ENCODE measurements at places on chromosomes 16 and 17. TPM values are rescaled to one million over a fixed set of nuclear protein-coding genes. Genes with fewer than 3 reads are reported as not detected.

- DNase-seq: no peak
These were observed 128.2 kb downstream of the HS3ST3B1 start for GRCh38 chr17:14429084-14429483.

- no peak for DNase-seq
These were observed 1.1 kb downstream of the SOCS3 start for GRCh38 chr17:78358538-78359320.

DNA sequence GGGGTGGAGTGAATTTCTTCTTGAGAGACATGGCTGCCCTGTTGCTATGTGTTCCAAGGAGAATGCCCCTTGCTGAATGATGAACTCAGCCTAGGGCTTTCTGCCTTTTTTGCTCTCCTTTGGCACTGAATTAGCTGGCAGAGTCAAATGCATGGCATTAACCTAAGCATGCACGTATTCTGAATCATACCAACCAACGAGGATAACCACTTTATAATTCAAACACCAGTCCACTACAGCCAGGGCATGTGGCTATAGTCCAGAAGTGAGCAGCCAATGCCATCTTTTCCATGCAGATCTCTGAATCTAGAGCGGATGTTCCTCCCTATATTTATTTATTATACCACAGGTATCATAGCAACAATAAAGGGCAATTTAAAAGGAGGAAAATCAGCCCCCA, 15.7 kb downstream of the TMIGD1 start:
- DNase-seq: no peak

- DNase-seq: no peak
These were observed 485.7 kb downstream of the HS3ST4 start for GRCh38 chr16:26177438-26177837.

DNA sequence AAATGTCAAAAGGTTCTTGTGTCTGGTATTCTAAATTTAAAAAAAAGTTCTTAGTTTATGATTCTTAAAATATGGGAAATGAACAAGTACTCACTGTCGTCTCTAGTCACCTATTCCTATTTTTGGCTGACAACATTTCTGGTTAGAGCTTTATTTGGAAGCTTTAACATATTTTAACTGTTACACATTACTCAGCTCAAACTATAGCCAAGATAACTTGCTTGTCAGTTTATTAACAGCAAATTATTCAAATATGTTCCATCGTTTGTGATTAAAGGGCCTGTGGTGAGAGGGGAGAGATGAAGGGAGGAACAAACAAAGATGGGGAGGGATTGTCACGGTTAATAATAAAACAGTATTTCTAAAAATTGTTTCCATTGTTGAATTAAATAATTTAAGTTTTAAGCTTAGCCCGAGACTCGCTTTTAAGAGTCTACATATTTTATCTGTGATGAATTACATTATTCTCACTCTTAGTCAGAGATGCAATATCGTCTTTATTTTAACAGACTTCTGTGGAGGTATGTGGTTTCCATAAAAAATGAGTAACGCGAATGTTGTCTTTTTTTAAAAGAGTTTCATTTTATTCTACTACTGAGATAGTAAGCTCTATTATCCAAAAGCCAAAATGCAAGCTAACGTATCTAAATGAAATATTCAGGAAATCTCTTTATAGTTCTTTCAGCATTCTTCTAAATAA, 321.9 kb upstream of the PMFBP1 start:
- DNase-seq: no peak

DNA sequence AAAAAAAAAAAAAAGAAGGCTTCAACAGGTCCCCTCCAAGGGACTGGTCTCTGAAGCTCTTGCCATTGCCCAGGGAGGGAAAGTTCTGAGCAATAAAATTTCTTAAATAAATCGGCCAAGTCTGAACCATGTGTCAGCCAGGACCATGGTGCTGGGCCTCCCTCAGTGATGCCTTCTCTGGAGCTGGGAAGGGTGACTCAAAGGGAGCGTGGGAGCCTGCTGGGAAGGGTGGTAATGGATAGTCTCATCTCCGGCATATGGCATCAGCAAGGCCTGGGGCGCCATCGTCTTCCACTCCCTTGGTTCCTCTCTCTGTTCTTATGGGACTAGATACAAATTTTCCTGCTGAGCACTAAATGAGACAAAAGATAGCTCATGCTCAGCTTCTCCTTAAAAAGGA, 2.3 kb downstream of the VKORC1 start:
- DNase-seq: no peak

DNA sequence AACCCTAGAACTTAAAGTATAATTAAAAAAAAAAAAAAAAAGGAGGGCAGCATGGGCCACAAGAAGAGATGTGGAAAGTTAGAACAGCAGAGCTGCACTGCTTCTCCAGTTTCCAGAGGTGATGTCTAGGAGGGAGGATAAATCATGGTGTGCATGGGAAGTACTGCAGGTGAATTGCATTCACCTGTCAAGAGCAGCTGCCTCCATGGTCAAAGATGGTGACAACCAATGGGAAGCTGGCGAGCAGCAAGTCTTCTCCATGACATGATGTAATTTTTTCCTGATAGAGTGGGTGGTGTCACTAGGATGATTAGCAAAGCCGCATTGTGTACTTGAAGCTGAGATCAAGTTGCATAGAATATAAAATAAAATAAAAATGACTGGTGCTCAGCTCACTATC, 95.6 kb upstream of the HS3ST4 start:
- DNase-seq: no peak

GRCh38 chr16:73389085-73389484, 341.2 kb upstream of the ZFHX3 start:
- DNase-seq: no peak

- no peak for DNase-seq
These were observed 442 bp downstream of the ABCC3 start for GRCh38 chr17:50634915-50635731.

DNA sequence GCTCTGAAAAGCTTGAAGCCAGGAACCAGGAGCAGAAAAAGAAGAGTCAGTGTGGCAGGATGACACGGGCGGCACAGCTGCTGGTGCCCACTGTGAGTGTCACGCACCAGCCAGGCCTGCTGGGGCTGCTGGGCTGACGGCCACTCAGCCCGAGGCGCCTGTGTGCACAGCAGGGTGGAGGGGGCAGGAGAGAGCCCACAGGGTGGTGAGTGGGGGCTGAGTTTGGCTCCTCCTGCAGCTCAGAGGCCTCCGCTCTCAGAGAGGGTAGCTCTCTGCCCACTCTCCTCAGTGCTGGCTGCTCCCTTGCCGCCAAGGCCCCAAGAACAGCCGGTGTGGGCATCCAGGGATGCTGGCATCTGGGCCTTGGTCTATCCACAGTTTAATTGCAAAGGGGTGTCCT, 59.6 kb downstream of the GSG1L start:
- DNase-seq: no peak

DNA sequence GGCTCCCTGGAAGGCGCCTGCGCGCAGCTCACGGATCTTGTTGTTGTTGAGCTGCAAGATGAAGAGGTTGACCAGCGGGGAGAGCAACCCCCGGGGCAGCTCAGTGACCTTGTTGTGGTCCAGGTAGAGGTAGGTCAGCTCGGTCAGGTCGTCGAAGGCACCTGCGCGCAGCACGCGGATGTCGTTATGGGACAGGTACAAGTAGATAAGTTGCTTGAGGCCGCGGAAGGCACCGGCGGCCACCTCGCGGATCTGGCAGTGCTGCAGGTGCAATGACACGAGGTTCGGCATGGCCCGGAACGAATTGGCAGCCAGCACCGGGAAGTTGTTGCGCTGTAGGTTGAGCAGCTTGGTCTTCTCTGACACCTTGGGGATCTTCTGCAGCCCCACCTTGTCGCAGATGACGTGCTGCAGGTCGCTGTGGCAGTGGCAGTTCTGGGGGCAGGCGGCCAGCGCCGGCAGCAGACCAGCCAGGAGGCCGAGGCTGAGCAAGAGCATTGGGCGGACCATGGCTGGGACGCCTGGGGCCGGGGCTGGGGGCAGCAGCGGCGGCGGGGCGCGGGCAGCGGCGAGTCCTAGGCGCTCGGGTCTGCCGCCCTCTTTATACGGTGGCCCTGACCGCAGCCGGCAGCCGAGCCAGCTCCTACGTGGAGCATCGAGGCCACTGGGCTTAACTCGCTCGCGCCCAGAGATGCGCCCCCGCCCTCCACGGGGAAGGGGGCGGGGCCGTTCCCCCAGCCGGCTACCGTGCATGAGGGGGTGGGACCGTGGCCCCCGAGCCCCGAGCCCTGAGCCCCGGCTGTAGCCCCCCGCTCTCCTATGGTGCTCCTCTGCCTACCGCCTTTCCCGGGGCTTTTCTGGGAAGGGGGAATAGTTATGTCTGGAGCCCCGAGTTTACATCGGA, at the start of gene CHAD:
CHAD (minus strand) TSS at position 577 of the 904 bp plus-strand sequence; CDS start at position 510, 67 bp downstream.
- DNase-seq: no peak

The TRIM72 gene
- total RNA-seq: not detected

DNA sequence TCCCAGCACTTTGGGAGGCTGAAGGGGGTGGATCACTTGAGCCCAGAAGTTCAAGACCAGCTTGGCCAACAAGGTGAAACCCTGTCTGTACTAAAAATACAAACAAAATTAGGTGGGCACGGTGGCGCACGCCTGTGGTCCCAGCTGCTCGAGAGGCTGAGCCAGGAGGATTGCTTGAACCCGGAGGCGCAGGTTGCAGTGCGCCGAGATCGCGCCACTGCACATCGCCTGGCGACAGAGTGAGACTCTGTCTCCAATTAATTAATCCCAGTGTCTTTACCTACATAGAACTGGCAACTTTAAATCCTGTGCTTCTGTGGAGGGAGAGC, 1.5 kb upstream of the ELOB start:
- no peak for DNase-seq

Measured in activated CD4-positive, alpha-beta T cell treated with anti-CD3 and anti-CD28 coated beads, Interleukin-2, amount 10 ng/mL, durations not matched to agents 7 days and 5 days (primary cell).